Effector memory CD8-positive, alpha-beta T cell (primary cell): ENCODE measurements at places on chromosomes 1 and 21.

DNA sequence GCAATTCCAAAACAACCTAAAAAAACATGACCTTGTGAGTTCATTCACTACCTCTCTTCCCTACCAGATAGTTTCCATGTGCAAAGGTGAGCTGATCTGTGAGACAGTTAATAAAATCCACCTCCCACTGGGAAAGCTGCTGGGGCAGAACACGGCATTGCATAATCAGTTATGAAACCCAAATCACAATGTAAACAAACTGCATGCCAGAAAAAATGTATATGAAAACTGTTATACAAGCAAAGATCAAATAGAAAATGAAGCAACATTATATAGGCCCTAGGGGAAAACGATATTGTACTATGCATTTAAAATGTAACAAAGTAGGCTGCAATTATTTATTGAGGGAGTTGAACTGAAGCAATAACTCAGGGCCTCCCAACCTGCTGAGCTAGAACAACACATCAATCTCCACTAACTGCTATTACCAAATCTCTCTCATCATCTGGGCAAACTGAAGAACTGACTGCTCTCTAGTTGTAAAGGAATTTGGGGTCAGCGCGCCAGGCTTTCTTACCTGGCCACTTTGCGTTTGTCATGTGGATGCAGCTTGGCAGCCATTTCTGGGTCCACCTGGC is 31.0 kb downstream of the TRIT1 start:
- DNase-seq = no peak

DNA sequence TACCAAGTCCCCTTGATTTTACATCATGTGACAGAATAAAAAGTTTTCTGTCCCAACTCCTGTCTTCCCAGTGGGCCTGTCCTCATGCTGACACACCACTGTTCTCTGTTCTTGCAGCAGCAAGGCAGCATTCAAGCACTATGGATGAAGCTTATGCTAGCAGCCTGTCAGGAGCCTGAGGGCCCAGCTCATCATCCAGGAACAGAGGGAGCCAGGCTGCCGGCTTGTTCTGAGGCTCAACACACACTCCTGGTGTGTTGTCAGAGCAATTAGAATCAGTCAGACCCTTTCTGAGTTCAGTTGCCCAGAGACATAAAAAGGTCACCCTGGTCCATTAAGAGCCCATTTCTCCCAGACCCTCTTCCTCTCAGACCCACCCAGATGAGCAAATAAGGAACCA is 282.9 kb downstream of the SEC16B start:
- DNase-seq = no peak

DNA sequence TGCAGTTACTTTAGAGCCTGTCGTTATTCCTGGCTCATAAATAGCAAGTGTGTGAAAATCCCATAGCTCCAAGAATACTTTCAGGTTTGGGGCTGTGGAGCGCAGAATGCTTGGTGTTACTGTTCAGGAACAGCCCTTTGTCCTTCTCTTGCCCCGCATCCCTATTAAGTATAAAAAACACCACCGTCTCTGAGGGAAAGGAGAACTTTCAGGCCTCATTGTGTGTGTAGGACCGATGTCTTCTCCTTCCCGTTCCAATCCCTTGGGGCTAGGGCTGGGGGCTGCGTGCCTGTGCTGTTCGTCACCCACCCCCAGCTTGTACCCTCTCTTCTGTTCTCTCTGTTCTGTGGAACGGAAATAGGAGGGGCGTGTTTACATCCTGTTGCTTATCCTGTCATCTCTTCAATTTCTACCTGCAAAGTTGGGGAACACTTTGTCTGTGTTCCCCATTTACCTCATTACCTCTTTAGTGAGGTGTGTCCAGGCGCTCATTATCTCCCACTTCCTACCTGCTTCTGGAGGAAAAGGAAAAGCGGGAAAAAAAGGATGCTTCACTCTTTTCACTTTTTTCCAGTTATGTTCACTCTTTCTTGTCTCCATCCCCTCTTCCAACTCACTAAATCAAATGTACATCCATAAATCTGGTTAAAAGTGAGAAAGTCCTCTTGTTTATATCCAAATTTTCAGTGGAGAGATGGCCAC is 788 bp upstream of the TXNIP start:
- no peak for DNase-seq

DNA sequence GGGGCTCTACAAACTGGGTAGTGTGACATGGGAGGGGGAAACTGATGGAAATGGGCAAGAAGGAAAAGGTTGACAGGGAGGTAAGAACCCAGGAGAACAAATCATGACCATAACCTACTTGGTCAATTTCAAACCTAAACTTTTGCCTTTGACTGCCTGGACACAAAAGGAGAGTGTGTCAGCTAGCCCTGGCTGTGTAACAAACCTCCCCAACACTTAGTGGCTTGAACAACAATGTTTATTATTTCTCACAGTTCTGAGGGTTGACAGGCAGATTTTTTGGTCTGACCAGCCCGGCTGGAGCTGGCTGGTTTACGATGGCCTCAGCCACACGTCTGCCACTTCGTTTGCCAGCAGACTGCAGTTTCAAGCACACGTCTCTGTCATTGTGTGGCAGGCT is 92.5 kb downstream of the WDR4 start:
- DNase-seq = no peak

GRCh38 chr1:3403011-3403345 is 51.5 kb upstream of the ARHGEF16 start:
- DNase-seq = no peak

DNA sequence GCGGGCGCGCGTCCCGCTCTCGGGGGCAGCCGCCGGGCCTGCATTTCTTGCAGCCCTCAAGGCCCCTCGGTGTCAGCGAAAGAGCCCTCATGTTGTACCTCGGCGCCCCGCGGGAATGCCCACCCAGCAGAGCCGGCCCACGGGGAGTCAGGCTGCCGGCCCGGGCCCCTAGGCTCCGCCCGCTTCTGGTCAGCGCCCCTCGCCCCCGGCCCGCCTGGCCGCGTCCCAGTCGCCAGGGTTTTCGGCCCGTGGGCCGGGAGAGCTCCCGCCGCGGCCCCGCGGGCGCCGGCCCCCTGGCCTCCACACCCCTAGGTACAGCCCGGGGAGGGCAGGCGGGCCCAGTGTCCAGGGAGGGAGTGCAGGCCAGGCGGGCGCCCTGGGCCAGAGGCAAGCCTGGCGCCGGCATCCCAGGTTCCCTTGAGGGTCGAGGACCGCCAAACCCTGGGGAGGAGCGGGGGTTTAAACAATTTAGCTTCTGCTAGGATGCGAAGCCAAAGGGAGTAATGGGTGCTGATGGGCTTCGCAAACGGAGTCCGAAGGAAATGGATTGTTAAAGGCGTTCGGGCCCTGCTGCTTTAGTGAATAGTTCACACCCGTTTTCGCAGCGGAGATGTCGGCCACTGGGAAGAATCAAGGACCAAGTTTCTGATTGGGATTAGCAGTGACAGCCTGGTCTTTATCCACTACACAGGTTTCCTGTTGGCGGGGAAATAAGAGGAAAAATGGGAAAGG is 486 bp upstream of the KCNA3 start:
- no peak for DNase-seq

DNA sequence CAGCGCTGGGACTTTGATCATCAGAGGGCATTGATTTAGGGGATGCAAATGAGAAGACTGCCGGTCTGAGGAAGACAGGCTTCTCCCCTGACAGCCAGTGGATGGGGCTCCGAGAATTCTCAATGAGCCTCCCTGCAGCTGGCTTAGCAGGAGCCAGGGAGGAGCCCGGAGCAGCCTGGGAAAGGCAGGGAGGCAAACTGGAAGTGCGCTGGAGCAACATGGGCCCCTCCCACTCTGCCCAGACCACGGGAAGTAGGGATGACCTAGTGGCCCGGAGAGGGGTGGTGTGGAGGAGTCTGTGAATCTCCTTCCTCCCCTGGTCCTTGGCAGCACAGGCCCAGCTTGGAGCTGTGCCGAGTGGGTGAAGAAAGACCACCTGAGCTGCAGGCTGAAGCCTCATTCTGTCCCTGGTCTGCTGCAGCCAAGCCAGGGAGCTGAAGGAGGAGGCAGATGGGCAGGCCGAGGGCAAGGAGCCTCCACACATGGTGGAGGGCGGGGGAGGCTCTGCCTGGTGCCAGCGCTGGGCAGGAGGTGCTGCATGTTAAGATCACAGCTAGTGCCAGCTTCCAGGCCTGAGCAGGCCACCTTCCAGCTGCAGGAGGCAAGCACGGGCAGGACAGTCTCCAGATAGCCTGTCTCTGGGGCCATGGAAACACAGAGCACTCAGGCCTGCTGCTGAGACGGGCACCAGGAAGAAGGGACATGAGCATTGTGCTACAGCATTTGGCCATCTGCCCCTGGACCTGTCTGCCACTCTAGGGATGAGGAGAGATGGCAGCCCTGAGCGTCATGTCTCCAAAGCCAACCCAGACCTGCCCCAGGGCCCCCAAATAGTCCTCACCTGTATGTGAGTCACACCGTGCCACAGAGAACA is 12.2 kb upstream of the CLSTN1 start:
- DNase-seq = no peak

DNA sequence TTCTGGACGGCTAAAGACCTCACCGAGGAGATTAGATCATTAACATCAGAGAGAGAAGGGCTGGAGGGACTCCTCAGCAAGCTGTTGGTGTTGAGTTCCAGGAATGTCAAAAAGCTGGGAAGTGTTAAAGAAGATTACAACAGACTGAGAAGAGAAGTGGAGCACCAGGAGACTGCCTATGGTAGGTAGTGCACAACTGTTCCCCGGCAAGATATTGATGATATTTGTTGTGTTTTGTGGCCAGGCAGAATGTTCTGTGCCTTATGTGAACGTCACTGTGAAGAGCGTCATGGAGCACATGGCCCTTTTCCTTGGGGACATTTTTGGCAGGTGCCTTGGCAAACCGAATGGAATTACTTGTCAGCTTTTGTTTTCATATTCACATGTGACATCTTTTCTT is 191.7 kb downstream of the DISC1 start:
- no peak for DNase-seq

DNA sequence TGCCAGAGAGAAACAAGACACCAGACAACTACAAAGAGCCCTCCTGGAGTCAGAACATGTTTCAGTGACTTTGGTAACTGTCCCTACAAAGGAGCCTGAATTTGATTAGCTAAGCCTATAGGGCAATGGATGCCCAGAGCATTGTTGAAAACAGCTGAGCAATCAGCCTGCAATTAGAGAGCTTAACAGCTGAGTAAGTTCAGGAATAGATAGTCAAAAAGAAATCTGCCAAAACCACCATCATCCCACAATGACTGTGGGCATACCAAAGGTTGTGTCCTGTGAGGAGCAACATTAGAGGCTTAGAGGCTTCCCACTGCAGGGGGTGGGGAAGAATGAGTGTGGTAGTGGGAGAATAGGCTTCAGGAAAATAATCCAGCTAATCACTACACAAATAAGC is 32.1 kb downstream of the SH3BP5L start:
- DNase-seq = no peak

DNA sequence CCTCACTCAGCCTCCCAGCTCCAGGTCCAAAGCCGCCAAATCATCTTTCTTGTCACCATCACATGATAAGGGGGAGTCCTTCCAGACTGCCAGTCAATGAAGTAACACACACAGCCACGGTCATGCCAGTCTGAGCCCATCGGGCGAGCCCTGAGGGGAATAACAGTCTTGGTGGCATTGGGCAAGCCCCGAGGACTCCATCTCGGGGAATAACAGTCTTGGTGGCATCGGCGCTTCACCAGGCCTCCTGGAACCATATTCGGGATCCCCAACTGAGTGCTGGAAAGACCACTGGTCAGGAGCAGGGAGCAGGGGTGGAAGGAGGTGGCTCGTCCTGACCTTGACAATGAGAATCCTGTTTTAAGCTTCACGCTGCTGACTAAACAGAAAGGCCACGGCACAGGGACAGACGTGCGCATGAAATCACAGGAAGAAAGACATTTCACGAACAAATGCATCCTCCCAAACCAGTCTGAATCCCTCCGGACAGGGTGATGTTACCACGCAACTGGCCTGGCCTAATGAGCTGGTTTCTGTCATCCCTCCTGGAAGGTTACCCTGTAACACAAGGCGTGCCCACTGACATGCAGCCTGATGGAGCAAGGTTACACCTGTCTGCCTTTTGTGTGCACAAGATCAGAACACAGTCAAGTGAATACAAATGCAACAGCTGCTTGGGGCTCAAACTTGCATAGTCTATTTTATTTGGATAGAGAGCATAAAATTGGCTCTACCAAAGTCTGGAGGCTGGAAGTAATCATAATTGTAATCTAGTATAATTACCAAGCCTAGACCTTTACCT is 517.4 kb downstream of the KIF26B start:
- DNase-seq = no peak

DNA sequence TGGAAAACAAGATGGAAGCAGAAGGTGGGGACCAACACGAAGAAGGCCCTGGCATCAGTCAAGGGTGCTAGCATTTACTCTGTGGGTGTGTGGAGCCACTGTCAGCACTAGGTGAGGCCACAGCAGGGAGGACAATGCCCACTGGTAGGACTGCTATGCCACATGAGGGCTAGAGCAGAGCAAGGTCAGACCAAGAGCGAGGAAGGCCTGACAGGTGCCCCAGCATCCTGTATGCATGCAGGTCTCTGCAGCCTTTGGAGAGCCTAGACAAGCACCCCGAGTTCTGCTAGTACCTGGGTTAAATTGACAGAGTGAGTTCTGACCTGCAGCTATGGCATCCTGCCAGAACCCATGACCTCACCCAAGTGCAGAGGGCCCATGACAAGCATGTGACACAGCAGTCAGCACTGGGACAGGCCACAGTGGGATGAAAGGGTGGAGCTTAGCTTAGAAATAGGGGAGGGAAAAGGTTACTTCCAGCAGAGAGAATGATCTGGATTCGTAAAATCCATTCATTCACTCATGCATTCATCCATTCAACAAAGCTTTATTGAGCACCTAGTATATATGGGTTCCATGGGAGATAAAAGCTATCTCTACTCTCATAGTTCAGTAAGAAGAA is 9.0 kb upstream of the CSF1 start:
- DNase-seq = no peak

DNA sequence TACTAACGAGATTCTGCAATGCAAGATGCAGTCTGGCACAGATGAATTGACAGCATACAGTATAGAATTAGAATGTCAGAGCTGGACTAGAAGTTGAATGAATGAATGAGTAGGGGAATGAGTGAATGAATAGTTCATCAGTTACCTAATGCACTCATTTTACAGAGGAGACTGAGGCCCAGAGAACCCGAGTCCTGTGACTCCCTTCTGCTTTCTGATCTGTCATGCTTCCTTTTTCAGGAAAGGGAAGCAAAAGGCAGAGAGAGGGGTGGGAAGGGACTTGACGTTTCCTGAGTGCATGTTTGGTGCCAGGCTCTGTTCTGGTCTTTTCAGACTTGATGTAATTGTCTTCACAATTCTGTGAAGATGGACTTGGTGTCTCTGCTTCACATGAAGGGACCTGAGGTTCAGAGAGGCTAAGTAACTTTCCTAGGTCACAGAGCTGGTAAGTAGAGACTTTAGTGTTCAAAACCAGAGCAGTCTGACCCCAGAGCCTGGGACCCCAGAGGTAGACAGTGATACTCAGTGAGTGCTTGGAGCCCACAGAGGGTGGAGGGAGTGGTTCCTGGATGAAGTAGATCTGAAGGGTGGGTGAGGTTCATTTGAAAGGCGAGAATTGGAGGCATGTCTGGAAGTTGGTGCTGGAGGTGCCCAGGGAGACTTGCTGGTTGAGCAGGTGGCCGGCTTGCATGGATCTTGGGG is 8.0 kb upstream of the MEX3A start:
- no peak for DNase-seq
